ENCODE measurements at places on chromosomes 11 and 22.

DNA sequence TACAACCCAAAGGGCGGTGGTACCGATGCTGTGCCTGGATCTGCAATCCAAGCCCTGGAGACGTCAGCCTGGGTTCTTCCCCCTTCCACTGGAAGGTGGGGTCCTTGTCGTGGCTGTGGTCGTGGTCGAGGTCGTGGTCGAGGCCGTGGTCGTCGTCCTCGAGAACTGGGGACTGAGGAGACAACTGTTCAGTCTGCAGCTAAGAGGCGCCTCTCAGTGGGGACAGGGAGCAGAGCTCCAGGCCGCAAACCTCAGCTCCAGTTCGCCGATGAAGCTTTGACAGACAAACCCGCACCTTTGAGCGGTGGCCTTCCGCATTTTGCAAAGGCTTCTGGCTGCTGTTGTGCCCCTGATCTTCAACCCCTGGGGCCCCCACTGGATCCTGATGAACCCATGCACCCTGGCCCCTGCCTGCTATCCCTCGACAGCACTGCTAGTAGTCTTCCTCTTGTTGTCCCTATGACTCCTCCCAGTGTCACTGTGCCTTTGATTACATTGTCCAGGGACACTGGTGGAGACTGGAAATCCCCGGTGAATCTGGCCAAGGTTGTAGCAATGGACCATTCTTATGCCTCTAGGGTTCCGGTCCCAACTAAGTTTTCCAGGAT is 1.5 kb downstream of the KDM4F start:
- DNase-seq: no peak
- no peaks in the 10 kb centered on the region for H3K36me3 ChIP-seq
- no peak overlapping the region for H3K4me3 ChIP-seq
- H3K4me1 ChIP-seq: no peaks in the 10 kb centered on the region

DNA sequence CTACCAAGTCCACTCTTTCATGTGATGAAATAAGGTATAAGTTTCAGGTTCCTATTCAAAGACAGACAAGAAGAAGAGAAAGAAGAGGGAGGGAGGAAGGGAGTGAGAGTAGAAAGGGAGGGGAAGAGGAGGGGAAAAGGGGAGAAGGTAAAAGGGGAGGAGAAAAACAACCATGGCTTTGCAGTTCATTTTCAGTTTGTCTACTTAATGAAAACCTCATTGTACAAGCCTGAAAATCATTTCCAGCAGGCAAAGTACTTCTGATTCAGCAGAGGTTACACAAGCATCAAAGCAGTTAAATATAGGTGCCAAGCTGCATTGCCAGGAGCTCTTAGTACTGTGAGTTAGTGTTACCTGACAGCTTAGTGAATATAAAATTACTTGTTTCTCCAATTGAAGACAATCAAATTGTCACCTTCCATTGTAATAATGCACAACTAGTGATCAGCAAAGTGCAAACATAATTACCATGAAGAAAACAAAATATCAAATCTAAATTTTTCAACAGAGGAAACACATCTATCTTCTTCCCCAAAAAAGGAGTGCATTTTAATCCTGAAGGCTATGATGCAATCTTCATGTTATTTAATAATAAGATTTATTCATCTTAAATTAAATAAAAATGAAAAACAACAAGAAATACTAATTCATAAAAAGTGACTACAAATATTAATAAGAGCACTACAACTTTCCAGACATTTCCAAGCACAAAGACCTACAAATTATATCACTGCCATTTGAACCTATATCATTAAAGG is 8.2 kb downstream of the SOX6 start:
- H3K4me3 ChIP-seq: no peak overlapping the region
- no peak for DNase-seq
- no peaks in the 10 kb centered on the region for H3K4me1 ChIP-seq
- no peak overlapping the region for H3K27ac ChIP-seq

- DNase-seq: no peak
- no peak overlapping the region for H3K27ac ChIP-seq
- no peaks in the 10 kb centered on the region for H3K36me3 ChIP-seq
- H3K4me3 ChIP-seq: no peak overlapping the region
- H3K27me3 ChIP-seq: no peaks in the 10 kb centered on the region
Observed at GRCh38 chr11:6531267-6531752, 34.2 kb downstream of the DNHD1 start.

DNA sequence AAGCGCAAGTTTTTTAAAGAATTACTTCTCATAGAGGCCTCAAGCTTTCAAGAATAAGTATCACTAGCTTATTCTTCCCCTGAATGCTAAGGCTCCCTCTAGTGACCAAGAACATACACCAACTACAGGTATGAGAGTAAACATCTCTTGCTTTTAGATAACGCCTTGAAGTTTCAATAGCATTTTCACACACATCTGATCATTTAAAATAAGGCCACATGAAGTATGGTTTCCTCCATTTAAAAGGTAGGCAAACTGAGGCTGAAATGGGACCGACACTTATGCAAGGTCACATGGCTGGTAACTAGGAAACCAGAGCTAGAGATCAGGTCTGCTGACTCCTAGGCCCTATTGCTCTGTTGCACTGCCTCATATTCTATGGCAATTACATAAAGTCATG is 66.5 kb downstream of the CCDC34 start:
- DNase-seq: no peak
- no peak overlapping the region for H3K27ac ChIP-seq
- H3K36me3 ChIP-seq: no peaks in the 10 kb centered on the region
- H3K4me1 ChIP-seq: no peaks in the 10 kb centered on the region

- H3K4me1 ChIP-seq: peaks cover 2% of the 10 kb centered on the region
- DNase-seq: no peak
- H3K36me3 ChIP-seq: no peaks in the 10 kb centered on the region
- H3K27me3 ChIP-seq: no peaks in the 10 kb centered on the region
- H3K27ac ChIP-seq: no peak overlapping the region
Observed at GRCh38 chr11:116638463-116638862, 134.3 kb downstream of the BUD13 start.

DNA sequence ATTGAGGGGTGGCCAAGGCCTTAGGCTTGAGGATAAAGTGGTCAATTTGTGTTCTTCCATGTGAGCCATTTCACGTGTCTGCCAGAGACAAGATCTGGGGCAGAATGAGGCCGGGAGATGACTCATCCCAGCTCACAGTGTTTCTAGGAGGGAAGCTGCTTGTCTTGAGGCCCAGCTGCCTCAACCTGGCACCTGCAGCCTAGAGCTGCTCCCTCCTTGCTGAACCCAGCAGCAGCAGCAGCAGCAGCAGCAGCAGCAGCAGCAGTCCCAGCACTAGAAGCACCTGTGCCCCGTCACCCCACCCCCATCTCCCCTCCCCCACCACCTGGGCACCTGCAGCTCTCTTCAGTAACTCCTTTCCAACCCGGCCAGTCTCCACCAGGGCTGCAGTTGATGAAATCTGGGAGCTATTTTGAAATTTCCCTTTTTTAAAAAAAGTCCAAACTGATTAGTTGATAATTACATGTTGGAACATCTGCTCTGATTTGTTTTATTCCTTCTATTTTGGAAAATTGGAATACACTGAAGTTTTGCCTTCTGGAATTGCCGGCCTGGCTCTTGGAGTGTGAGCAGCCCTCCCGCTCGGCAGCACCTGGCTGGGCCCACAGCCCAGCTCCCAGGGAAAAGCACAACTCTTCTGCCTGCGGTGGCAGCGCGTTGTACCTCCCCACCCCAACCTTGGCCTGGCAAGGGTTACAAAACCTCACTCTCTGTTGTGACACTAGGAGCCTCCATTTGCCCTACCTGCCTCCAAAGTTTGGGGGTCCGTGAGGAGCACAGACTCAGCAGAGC is 143.5 kb downstream of the NXPE2 start:
- no peaks in the 10 kb centered on the region for H3K27me3 ChIP-seq
- DNase-seq: no peak
- no peak overlapping the region for H3K27ac ChIP-seq
- H3K4me1 ChIP-seq: peaks cover 8% of the 10 kb centered on the region

GRCh38 chr11:86800076-86800959 is at the start of gene PRSS23:
Gene PRSS23, plus strand, starts transcription at chr11:86800542. Its CDS starts 7,102 bp downstream, at chr11:86807644.
- no peak within 1 kb of the TSS for H3K27ac ChIP-seq
- no peaks in the 10 kb centered on the region for H3K36me3 ChIP-seq
- peaks cover 6% of the 10 kb centered on the region for H3K4me1 ChIP-seq
- peak within 1 kb of the TSS; percentile 64 for H3K4me3 ChIP-seq
- peaks cover 7% of the 10 kb centered on the region for H3K27me3 ChIP-seq

GRCh38 chr11:112186304-112186703 is 11.0 kb downstream of the BCO2 start:
- DNase-seq: no peak
- H3K4me1 ChIP-seq: no peaks in the 10 kb centered on the region
- H3K27me3 ChIP-seq: no peaks in the 10 kb centered on the region
- H3K27ac ChIP-seq: no peak overlapping the region

- no peaks in the 10 kb centered on the region for H3K4me1 ChIP-seq
- H3K27ac ChIP-seq: no peak overlapping the region
- no peaks in the 10 kb centered on the region for H3K36me3 ChIP-seq
- peak overlapping the region; percentile 78 for H3K4me3 ChIP-seq
- H3K27me3 ChIP-seq: peaks cover 8% of the 10 kb centered on the region
Observed at GRCh38 chr11:125902277-125902926, 604 bp downstream of the PUS3 start.

DNA sequence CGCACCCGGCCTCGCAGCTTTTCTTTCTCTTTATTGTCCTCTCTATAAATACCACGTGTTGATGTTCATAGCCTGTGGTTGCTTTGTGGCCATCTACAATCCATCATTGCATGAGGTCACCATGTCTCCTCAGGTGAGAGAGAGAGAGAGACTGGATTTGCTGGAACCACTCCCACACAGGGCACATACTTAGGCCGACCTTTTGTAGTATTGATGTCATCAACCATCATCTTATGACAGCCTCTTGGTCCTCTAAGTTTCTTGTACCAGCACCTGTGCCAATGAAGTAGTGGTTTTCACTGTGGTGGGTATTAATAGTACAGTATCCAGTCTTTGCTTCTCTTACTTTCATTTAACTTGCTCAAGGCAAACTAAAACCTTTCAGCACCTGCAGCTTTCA is 22.8 kb upstream of the P2RY6 start:
- H3K27me3 ChIP-seq: no peaks in the 10 kb centered on the region
- H3K36me3 ChIP-seq: no peaks in the 10 kb centered on the region
- H3K4me3 ChIP-seq: no peak overlapping the region
- peaks cover 2% of the 10 kb centered on the region for H3K4me1 ChIP-seq
- no peak for DNase-seq

DNA sequence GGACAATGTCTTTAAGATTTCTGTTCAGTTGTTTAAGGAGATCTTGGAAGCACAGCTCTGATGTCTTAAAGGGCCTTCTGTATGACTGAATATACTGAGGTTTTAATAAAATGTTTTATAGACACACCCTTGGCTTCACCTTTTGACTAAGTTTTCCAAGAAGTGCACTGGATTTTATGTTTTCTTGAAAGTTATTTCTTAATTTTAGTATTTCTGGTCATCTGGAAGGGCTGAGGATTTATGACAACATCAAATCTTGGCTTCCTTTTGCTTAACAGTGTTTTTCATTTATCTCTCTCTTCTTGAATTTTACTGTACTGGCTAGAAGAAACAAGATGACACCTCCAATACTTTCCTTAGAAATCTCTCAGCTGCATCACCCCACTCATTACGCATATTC is 2423.4 kb downstream of the LRRC4C start:
- H3K27me3 ChIP-seq: no peaks in the 10 kb centered on the region
- no peak overlapping the region for H3K4me3 ChIP-seq
- no peaks in the 10 kb centered on the region for H3K36me3 ChIP-seq
- H3K4me1 ChIP-seq: no peaks in the 10 kb centered on the region
- H3K27ac ChIP-seq: no peak overlapping the region

- no peak overlapping the region for H3K4me3 ChIP-seq
- no peak overlapping the region for H3K27ac ChIP-seq
- H3K27me3 ChIP-seq: no peaks in the 10 kb centered on the region
- H3K36me3 ChIP-seq: no peaks in the 10 kb centered on the region
Observed at GRCh38 chr11:33052231-33052630, 12.9 kb downstream of the TCP11L1 start.

GRCh38 chr11:102399189-102399588 is 52.2 kb downstream of the BIRC2 start:
- H3K36me3 ChIP-seq: no peaks in the 10 kb centered on the region
- H3K27ac ChIP-seq: no peak overlapping the region
- no peaks in the 10 kb centered on the region for H3K4me1 ChIP-seq
- no peak overlapping the region for H3K4me3 ChIP-seq
- no peaks in the 10 kb centered on the region for H3K27me3 ChIP-seq

Measured in iPS DF 6.9 (cell line).